ENCODE measurements at places on chromosomes 3 and 15.

DNA sequence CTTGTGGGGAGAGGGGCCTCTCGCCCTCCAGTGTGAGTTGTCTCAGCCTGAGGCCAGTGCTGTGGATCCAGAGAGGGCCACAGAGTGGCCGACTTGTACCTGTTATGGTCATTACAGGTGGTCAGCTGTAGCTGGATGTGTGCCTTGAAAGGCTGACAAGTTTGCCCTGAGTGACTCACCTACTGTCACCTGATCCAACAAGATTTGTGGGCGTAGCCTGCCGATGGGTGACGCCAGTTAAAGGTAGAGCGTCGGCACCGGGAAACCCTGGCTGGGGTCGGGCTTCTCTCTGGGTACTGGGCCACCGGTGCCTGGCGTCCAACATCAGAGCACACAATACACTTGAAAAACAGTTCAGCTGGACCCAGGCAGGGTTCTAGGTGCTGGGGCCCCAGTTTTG lies 2.8 kb upstream of the ISG20 start:
- DNase-seq: no peak

GRCh38 chr15:101470548-101471239 lies 18.8 kb downstream of the PCSK6 start:
- DNase-seq: peak; percentile 78

GRCh38 chr3:139586420-139587017 lies 47.0 kb upstream of the RBP1 start:
- no peak for DNase-seq

GRCh38 chr15:94135486-94136147 lies 95.7 kb upstream of the MCTP2 start:
- no peak for DNase-seq

DNA sequence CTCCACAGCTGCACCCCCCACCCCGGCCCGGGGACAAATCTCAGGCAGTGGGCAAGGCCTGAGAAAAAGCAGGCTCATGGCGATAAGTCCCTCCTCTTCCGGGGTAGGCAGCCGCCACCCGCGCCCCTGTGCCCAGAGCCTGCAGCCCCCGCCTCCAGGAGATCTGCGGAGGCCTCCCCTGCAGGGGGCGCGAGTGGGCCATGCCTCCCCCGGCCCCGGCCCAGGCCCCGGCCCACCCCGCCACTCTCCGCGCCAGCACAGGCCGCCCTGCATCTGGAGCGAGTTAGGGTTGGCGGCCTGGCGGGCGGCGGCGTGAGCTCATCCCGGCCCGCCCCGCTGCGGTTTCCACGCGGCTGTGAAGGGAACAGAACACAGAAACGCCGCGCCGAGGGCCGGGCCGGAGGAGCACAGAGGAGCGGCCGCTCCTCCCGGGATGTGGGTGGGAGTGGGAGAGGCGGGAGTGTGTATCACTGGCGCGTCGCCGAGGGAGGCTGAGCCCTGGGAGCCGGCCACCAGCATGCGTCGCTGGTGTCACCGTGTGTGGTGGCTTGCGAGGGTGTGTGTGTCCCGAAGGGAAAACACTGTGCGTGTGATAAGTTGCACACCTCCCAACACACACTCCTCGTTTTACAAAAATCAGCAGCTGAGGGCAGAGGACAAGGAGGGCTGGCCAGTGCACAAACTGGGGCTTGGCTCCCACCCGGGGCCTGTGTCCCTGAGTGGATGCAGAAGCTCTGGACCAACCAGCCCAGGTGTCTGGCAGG lies 17.2 kb downstream of the MYL3 start:
- DNase-seq: no peak

GRCh38 chr15:60392601-60392985 lies 5.2 kb downstream of the ANXA2 start:
- DNase-seq: no peak

GRCh38 chr3:157394411-157394810 lies 42.2 kb upstream of the PTX3 start:
- no peak for DNase-seq

DNA sequence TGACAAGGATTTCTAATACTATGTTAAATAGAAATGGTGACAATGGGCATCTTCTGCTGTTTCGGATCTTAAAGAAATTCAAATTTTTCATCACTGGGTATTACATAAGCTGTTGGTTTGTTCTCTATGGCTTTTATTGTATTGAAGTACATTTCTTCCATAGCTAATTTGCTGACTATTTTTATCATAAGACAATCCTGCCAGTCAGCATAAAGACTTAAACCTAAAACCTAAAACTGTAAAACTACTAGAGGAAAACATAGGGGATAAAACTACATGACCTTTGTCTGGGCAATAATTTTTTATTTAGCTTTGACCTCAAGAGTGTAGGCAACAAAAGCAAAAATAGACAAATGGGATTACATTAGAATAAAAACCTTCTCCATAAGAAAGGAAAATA lies 1017.4 kb downstream of the SI start:
- no peak for DNase-seq

- no peak for DNase-seq
Observed at GRCh38 chr3:175919133-175919532, 1060.0 kb downstream of the NAALADL2 start.

GRCh38 chr15:78079298-78080087 lies 2.0 kb upstream of the TBC1D2B start:
- no peak for DNase-seq

GRCh38 chr15:38696790-38697495 lies 132.3 kb upstream of the RASGRP1 start:
- DNase-seq: no peak

DNA sequence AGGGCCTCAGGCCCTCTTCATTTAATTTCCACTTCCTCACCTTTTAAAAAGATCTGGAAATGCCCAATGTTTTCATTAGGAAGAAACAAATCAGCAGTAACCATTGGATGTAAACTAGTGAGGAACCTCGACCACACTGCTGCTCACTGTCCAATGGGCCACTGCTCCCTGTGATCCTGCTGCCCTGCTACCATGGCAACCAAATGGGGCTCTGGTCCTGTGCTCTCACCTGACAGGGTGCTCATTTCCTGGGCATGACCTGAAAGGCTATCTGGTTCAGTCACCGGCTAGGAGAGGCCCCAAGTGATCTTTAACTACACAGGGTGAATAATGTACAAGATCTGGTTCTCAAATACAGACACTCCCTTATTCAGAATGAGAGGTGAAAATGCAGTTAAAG lies 54.6 kb downstream of the ARHGEF3 start:
- DNase-seq: no peak

- DNase-seq: no peak
Observed at GRCh38 chr3:44232407-44232806, 9.3 kb upstream of the TOPAZ1 start.

- no peak for DNase-seq
Observed at GRCh38 chr3:134389865-134390264, 15.6 kb upstream of the AMOTL2 start.

GRCh38 chr15:75693501-75694240 lies 19.0 kb downstream of the CSPG4 start:
- no peak for DNase-seq

- DNase-seq: no peak
Observed at GRCh38 chr3:143002083-143002712, 828 bp downstream of the U2SURP start.

DNA sequence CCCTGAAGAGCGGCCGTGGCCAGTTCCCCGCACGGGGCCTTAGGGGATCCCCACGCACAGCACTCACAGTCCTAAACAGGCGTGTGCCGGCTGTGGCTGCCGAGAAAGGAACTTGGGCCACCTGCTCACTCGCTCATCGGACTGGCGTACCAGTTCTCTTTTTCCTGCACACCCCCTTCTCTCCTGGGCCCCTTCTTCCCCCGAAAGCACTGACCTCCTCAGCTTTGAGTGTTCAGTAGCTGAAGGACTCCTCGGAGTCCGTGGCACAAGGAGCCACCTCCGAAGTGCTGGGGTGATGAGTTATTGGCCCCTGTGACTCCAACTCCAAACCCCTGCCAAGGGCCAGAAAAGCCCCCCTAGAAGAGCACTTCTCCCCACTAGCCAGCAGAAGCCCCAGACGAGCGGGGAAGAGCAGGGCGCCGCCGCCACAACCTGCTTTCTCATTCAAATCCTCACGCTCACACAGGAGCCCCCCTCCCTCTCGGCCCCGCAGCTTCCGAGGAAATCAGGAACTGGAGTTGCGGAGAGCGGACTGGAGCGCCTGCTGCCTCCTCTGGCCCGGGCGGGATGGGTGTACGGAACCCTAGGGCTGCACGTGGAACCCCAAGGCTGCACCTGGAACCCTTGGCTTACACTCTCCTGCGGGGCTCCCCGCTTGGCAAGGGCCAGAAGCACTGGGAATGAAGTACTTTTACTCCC lies at the start of gene PLCH1:
Gene PLCH1, minus strand, starts transcription at position 446 of the 699 bp plus-strand sequence. CDS start 40,847 bp downstream, outside the sequence.
- peak; percentile 56 for DNase-seq

GRCh38 chr15:65939901-65940617 lies 70.8 kb downstream of the RAB11A start:
- DNase-seq: no peak

DNA sequence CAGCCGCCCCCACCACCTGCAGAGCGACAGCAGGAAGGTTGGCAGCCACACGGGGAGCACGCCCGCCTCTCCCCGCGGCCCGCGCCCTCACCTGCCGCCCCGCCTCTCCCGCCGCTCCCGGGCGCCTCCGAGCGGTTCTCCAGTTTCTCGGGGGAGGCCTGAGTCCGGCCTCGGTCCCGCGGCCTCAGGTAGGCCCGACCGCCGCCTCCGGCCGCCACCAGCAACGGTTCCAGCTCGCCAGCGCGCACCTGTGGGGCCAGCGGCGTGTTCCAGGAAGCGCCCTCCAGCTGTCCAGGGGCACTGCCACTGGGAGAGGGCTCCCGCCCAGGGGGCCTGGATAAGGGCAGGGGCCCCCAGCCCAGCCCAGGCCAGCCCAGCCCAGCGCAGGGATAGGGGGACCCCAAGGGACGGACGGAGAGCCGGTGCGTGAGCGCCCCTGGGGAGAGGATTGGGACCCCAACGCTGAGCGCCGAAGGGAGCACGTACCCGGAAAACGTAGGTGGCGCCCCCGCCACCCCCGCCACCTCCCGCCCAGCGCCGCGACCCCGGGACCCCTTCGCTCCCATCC lies 2.2 kb downstream of the LTK start:
- DNase-seq: no peak

DNA sequence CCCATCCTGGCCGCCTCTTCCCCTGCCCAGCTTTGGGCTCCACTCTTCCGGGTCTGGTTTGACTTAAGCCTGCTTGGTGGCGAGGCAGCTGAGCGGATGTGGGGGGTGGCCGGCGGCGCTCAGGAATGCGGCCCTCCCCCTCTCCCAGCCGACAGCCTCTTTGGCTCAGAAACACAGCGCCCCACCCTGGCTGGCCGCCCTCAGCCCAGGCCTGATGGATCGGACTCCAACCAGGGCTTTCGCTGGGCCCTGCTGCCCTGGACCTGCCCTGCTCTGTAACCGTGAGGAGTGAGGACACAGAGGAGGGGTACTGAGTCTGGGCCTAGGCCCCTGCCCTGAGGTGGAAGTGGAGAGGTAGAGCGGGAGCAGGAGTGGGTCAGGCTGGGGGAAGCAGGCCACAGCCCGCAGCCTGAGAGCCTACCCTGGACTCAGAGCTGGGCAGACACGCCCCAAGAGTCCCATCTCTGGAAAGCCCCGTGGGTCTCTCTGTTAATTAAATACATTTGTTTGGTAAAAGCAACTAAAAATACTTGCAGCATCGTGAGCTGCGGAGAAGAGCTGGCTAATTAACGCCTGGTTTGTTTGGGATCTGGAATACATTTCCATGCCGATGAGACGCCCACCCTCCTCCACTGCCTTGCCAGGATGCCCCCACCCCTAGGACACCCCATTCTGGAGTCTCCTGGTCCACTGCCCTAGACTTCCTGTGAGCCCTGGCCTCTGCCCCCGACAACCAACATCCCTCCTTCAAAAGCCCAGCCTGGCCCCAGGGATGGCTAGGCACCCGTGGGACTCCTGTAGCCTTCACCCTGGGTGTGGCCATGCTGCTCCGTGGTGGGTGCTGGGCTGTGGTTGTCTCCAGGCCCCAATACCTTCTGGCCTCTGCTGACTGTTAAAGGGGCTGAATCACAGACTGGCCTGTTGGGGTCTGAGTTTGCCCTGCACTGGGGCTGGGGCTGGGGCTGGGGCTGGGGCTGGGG lies 19.6 kb downstream of the PLXNA1 start:
- peak; percentile 88 for DNase-seq

- DNase-seq: peak; percentile 7
Observed at GRCh38 chr3:11168881-11169805, 14.8 kb downstream of the HRH1 start.

GRCh38 chr3:10983219-10983916 lies 9.2 kb upstream of the SLC6A1 start:
- peak; percentile 35 for DNase-seq

- no peak for DNase-seq
Observed at GRCh38 chr15:68419301-68420175, 12.4 kb downstream of the ITGA11 start.

GRCh38 chr3:28210968-28211713 lies 30.3 kb upstream of the CMC1 start:
- DNase-seq: no peak

GRCh38 chr3:42369304-42369703 lies 41.1 kb downstream of the LYZL4 start:
- no peak for DNase-seq

- no peak for DNase-seq
Observed at GRCh38 chr3:54376142-54376807, 253.9 kb downstream of the CACNA2D3 start.

DNA sequence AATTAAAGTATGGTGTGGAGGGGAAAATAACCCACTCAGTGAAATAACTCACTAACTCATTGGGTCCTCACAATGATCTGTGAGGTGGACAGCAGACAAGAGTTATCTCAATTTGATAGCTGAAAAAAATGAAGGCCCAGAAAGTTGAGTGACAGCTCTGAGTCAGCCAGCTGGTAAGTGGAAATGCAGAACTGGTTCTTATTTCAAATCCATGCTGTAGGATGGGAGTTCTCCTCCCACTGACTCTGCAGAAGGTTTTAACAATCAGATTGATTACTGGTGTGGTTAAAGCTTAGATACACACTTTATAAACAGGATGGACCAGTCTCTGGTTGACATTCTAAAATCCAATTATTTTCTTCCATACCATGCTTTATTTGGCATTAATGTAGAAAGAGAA lies 87.0 kb upstream of the LMOD3 start:
- no peak for DNase-seq

GRCh38 chr15:94586099-94586498 lies 354.7 kb downstream of the MCTP2 start:
- DNase-seq: no peak

GRCh38 chr3:119368298-119368697 lies 74.1 kb downstream of the ARHGAP31 start:
- no peak for DNase-seq

- no peak for DNase-seq
Observed at GRCh38 chr3:59558906-59559720, 509.3 kb upstream of the CFAP20DC start.

GRCh38 chr15:75225951-75226732 lies 24.5 kb downstream of the C15orf39 start:
- DNase-seq: no peak

All from COLO829 (cell line).